Activated effector memory CD4-positive, alpha-beta T cell treated with anti-CD3 and anti-CD28 coated beads, Interleukin-2, amount 50 U/mL, for 16 hours (primary cell): ENCODE measurements at places on chromosomes 2 and 18.

DNA sequence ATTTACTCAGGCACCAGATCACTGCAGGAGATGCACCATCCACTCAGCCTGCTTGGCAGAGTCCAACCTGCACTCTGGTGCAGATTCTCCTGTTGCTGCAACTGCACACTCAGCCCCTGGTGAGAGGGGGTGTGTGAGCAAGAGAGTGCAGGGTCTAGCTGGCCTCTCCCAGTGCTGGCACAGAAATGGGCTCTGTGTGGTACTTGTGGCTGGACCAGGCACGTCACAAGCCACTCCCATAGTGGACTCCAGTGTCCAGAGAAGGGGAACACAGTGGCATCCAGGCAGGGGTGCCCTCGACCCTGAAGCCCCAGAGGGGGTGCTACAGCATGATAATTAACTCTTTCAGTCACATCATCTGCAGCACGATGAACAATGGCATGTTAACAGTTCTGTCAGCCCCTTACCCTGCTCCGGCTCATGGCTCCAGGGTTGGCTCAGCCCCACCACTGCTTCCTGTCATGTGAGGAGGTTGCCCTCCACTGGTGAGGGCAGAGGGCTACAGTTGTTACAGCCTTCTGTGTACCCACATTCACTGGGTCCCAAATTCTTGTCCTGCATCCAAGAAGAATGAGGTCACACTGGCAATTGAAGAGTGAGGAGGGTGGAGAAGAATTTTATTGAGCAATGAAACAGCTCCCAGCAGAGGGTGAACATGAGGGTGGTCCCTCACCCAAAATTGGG, 135.7 kb downstream of the EVA1A start:
- DNase-seq: no peak

GRCh38 chr2:141280037-141280436, 850.8 kb downstream of the LRP1B start:
- no peak for DNase-seq

DNA sequence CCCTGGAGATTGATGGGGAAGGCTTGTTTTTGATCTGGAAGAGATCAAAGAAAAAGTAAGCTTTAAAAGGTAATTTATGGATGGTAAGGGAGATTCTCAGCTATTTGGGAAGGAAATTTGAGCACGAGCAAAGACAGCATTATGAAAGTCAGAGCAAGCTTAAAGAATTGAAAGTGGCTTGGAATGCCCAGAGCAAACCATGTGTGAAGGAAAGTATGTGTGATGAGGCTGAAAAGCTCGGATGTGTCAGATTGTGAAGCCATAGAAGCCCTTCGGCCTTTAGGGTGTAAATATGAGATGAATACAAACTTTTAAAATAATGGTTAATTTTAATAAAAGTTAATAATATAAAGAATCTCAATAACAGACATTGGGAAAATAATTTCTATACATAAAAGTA, 377.4 kb upstream of the DSEL start:
- DNase-seq: no peak

DNA sequence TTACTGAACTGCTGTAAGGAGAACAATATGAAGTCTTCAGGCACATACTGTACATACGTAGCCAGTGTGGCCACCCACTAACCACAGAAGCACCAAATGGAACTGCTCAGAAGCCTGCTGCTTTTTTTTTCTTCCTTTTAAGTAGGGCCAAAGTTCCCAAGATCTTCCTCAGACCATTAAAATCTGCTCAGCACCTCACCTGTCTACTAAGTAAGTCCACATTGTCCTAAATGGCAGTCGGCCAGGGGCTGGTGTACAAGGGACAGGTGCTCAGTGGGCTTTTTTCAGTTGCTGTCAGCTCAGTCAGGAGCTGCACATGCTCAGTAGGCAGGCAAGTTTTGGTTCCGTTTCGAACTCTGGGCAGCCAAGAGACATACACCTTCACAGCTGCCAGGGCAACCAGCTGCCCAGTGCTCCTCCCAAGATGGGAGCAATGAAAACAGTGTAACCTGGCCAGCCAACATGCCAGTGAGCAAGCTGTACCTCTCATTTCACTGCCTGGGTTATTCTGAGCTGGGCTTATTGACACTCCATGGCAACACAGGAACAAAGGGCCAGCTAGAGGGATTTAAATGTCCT, 86.1 kb downstream of the ACVR1 start:
- DNase-seq: no peak

- DNase-seq: peak; percentile 72
Measured at GRCh38 chr2:144659731-144660275, 139.9 kb upstream of the ZEB2 start.
